Liver (tissue), 10 donors: ENCODE measurements at places on chromosomes 1 and 21.

DNA sequence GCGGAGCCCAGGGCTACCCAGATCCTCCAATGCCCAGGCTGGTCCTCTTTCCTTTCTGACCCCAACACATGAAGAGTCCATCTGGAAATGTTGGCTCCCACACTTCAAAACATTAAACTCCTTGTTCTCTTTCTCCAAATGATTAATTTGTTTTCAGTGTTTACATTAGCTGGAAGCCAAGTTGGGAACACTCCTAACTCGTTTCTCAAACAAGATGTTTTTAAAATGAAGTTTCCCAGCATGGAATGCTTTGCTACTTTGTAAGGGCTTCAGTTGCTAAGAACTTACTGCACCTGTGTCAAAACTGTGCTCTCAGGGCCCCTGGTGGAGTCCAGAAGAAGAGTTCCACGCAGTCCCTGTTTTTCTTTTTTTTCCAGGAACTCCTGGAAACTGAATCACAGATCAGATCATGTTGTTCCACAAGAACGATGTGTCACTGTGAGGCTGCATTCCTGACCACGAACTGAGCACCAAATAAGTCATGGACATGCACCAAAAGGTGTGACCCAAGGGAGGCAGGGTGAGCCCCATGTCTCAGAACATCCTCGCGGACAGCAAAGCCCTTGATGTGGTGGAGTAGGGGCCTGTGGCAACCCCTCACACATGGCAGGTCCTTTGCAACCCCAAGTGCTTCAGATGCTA is 257.3 kb downstream of the KCNJ6 start:
- no peaks in the 10 kb centered on the region for H3K36me3 ChIP-seq
- H3K4me3 ChIP-seq, result no peak overlapping the region
- DNase-seq, result no peak
- H3K27ac ChIP-seq, result no peak overlapping the region
- H3K4me1 ChIP-seq, result peaks cover 9% of the 10 kb centered on the region

DNA sequence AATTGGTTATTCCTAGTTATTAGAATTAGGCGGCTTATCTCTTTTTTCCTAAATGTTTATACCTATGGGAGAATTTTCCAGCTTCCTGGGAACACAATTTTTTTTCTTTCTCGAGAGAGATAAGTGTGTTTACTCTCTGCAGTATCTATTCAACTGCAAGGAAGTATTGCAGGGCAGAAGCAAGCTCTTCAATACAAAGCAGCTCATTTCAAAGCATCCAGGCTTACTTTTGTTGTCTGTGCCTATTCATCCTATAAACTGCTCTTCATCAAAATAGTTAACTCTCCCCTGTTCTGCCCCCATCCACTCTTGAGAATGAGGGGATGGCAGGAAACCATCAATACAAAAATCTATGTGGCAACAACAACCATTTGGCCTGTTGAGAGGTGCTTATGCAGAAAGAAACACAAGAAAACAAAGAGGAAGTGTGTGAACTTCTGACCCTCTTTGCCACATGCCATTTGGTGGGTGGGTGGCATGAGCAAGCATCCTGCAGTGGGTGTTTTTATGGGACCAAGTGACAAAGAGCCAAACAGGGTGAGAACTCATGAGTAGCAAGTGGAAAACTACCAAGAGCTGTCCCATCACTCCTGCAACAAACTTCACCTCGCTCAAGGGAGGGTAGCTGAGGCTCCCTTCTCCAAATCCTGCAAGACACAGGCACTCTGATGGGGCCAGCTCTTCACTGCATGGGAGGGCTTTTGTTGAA is 50.6 kb upstream of the MRPS6 start:
- no peak for DNase-seq
- H3K4me1 ChIP-seq, result peaks cover 2% of the 10 kb centered on the region
- H3K36me3 ChIP-seq, result no peaks in the 10 kb centered on the region
- H3K27ac ChIP-seq, result no peak overlapping the region
- no peak overlapping the region for H3K4me3 ChIP-seq

GRCh38 chr1:191857600-191857999 is 300.7 kb upstream of the RGS18 start:
- no peak overlapping the region for H3K4me3 ChIP-seq
- H3K27ac ChIP-seq, result no peak overlapping the region

- no peaks in the 10 kb centered on the region for H3K27me3 ChIP-seq
- no peak overlapping the region for H3K4me3 ChIP-seq
- no peak overlapping the region for H3K27ac ChIP-seq
- H3K36me3 ChIP-seq, result no peaks in the 10 kb centered on the region
Observed at GRCh38 chr1:154741741-154742495, 128.2 kb downstream of the KCNN3 start.

DNA sequence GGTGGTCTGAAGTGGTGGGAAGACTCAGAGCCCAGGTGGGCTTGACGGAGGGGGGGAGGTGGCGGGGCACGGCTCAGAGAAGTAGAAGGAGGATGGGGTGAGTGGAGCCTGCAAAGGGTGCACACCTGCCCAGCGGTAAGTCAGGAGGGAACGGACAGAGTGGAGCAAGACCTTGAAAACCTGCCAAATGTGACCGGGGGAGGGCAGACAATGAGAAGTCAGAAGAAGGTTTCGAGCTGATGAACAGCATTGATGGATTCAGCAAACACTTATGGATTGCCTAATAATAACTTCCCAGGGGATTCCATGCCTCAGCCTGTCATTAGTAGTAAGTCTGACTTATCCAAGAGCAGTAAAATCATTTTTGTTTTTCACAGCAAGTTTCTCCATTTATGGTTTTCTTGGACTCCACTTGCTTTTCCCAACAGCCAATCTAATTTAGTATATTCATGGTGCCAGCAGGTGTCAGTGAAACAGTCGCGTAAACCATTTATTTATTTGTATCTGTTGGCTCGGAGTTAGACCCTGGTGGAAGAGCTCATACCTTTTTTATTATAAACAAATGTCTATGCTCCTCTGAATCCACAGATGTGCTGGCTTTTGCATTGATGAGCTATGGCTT is 279.1 kb downstream of the PCP4 start:
- H3K36me3 ChIP-seq, result no peaks in the 10 kb centered on the region
- H3K4me3 ChIP-seq, result no peak overlapping the region
- no peaks in the 10 kb centered on the region for H3K27me3 ChIP-seq
- H3K27ac ChIP-seq, result no peak overlapping the region
- DNase-seq, result no peak
- H3K4me1 ChIP-seq, result no peaks in the 10 kb centered on the region

DNA sequence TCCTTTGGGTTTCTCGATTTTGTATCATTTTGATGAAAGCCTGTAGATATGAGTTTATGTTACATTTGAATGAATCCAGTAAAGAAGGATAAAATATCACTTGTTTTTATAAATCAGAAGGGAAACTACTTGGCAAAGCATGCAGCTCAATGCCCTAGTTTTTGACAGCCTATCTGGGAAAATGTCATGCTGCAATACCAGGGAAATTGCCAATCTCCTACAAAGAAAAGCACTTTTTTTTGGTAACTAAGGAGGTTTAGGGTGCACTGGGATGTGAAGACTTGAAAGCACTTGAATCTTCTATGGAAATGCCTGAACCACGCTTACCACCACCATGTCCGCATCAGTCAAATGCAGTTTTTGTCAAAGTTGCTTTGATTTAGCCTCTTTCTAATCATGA is 446.9 kb upstream of the LRRC7 start:
- H3K27me3 ChIP-seq, result no peaks in the 10 kb centered on the region
- H3K4me3 ChIP-seq, result no peak overlapping the region
- no peaks in the 10 kb centered on the region for H3K36me3 ChIP-seq
- H3K4me1 ChIP-seq, result no peaks in the 10 kb centered on the region
- H3K27ac ChIP-seq, result no peak overlapping the region
- no peak for DNase-seq

DNA sequence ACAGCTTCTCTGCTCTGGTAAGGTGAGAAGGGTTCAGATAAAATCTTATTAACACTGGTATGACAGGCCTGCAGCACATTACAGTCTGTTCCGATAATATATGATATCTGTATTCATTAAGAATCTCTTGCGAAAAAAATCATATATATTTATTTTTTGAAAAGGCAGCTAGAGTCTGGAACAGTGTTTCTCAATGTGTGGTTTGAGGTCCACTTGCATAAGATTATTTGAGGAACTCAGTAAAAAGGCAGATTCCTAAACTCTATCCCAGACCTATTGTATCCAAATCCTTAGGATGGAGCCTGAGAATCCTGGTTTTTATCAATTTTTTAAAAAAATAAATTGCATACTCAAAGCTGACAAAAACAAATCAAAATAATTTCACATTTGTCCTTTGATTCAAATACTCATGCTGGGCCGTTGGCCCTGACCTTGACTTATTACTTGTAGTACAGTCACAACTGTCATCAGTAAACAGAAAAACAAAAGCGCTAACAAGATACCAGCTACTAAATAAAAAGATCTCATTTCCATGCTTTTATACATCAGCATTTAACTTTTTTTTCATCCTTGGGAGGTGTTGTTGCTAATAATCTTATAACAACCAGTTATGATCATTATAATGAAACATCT is 60.6 kb downstream of the RGS2 start:
- no peak overlapping the region for H3K27ac ChIP-seq
- no peaks in the 10 kb centered on the region for H3K27me3 ChIP-seq
- no peaks in the 10 kb centered on the region for H3K36me3 ChIP-seq
- no peak for DNase-seq
- no peak overlapping the region for H3K4me3 ChIP-seq

- peaks cover 83% of the 10 kb centered on the region for H3K4me1 ChIP-seq
- DNase-seq, result no peak
- no peak overlapping the region for H3K27ac ChIP-seq
Observed at GRCh38 chr1:61119085-61119484, 36.7 kb downstream of the NFIA start.

DNA sequence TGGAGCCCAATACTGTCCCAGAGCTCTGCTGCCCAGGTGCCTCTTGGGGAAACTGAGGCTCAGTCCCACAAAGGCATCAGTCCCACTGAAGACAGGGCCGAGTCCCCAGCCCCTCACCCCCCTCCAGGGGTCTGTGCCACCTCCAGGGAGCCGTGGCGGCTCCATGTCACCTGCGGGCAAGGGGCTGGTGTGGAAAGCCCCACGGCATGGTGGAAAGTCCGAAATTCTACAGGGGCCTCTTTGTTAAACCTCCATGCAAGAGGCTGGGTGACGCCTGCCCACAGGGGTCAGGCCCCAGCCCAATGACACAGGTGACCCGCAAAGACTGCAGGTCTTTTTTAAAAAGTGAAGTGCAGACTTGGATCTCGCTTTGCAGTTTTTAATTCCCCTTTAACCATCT is 3.3 kb upstream of the AIRE start:
- H3K27me3 ChIP-seq, result no peaks in the 10 kb centered on the region
- H3K36me3 ChIP-seq, result no peaks in the 10 kb centered on the region
- H3K4me1 ChIP-seq, result no peaks in the 10 kb centered on the region
- DNase-seq, result no peak
- H3K4me3 ChIP-seq, result no peak overlapping the region
- H3K27ac ChIP-seq, result no peak overlapping the region

DNA sequence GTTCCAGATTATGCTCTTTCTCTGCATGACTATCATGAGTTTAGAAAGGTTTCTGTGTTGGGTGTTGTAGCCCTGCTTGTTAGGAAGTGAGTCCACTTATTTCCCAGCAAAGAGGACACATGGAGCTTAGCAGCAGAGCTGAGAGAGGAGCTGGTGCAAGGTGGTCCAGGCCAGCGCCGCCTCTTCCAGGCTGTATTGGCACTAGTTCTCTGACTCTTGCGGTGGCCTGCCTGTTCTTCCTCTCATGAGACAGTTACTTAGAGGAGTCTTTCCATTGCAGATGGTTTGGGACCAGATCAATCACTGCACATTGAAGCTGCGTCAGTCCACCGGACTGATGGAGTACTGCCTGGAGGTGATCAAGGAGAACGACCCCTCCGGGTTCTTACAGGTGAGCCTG is 38.0 kb downstream of the TRIM67 start:
- peaks cover 4% of the 10 kb centered on the region for H3K4me1 ChIP-seq
- DNase-seq, result no peak
- H3K4me3 ChIP-seq, result no peak overlapping the region
- H3K36me3 ChIP-seq, result no peaks in the 10 kb centered on the region
- H3K27me3 ChIP-seq, result no peaks in the 10 kb centered on the region
- no peak overlapping the region for H3K27ac ChIP-seq

GRCh38 chr1:2921970-2922686 is 99.1 kb upstream of the ACTRT2 start:
- H3K4me1 ChIP-seq, result no peaks in the 10 kb centered on the region
- no peaks in the 10 kb centered on the region for H3K27me3 ChIP-seq
- H3K27ac ChIP-seq, result no peak overlapping the region
- H3K4me3 ChIP-seq, result no peak overlapping the region
- DNase-seq, result peak; percentile 43

GRCh38 chr1:59055908-59056719 is 240.8 kb upstream of the FGGY start:
- no peaks in the 10 kb centered on the region for H3K36me3 ChIP-seq
- H3K27ac ChIP-seq, result peak overlapping the region; percentile 49
- no peaks in the 10 kb centered on the region for H3K27me3 ChIP-seq
- DNase-seq, result no peak
- H3K4me3 ChIP-seq, result no peak overlapping the region

- peak; percentile 6 for DNase-seq
- H3K4me3 ChIP-seq, result no peak overlapping the region
- H3K27ac ChIP-seq, result no peak overlapping the region
Observed at GRCh38 chr1:5551274-5551975, 440.8 kb downstream of the NPHP4 start.

DNA sequence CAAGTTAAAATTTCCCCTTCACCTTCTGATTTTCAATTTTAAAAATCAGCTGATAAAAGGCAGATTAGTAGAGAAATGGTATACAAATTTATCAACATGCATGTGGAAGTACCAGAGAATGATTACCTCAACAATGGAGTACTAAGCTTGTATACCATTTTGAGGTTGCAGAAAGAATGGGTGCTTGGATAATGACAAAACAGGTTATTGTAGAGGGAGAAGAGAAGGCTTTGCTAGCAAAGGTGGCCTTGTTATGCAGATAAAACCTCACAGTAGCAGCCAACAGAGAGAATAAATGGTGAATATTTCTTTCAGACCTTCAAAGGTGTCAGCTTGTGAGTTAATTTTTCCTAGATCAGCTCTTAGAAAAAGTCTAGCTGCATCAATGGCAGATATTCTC is 1174.9 kb upstream of the ADGRL4 start:
- DNase-seq, result no peak
- no peaks in the 10 kb centered on the region for H3K36me3 ChIP-seq
- H3K27ac ChIP-seq, result no peak overlapping the region
- H3K4me1 ChIP-seq, result no peaks in the 10 kb centered on the region
- no peak overlapping the region for H3K4me3 ChIP-seq
